ENCODE measurements at places on chromosomes 5 and 9.

- no peak for DNase-seq
These were observed 474.0 kb upstream of the DAB2 start for GRCh38 chr5:39898731-39899130.

GRCh38 chr9:73081979-73082657, 69.5 kb upstream of the ANXA1 start:
- peak; percentile 33 for DNase-seq

DNA sequence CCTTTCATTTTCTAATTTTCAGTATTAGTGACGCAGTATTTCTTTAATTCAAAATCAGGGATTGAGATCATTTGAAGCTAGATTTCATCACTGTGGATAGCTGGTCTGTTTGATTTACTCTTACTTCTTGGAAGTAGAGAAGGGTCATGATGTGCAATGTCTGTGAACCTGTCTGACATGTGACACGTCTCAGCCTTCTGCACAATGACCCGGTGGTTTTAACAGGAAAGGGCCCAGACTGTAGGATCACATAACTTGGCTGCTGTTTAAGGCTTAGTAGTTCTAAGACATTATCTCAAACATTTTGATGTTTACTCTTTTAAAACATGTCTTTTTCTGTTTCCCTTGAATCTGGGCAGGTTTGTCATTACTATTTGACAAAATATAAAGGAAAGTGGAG, 823.3 kb upstream of the NUDT12 start:
- no peak for DNase-seq

DNA sequence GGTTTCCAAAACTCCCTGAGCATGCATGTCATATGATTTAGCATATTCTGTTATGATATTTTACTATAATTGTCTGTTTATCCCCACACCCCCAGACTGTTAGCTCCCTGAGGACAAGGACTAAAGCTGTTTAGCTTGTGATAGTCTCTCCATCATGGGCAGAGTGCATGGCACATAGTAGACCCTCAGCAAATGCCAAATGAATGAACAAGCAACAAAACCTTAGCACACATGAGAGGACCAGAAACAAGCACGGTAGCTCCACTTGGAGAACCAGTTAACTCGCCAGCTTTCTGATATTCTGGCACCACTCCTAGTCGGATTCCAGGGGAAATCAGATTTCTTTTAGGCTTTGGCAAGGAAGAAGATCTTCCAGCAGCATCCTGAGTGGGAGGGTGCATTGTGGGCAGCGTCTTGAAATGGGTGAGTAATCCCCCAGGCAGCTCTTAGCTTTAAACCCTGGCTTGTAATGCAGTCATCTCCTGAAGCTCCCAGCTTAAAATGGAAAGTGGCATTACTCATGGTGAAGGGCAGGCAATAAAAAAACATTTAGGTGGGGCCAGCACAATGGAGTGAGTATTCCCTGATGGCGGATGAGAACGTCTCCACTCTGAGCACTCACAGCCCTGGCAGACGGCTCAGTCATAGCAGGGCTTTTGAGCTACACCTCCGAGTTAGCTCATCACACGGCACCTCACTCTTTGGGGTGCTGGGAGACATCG, 41.1 kb downstream of the FGF1 start:
- no peak for DNase-seq

GRCh38 chr9:6049798-6050197, 34.4 kb upstream of the RANBP6 start:
- DNase-seq: peak; percentile 32

GRCh38 chr9:38707885-38708637, 11.9 kb downstream of the FAM240B start:
- no peak for DNase-seq

DNA sequence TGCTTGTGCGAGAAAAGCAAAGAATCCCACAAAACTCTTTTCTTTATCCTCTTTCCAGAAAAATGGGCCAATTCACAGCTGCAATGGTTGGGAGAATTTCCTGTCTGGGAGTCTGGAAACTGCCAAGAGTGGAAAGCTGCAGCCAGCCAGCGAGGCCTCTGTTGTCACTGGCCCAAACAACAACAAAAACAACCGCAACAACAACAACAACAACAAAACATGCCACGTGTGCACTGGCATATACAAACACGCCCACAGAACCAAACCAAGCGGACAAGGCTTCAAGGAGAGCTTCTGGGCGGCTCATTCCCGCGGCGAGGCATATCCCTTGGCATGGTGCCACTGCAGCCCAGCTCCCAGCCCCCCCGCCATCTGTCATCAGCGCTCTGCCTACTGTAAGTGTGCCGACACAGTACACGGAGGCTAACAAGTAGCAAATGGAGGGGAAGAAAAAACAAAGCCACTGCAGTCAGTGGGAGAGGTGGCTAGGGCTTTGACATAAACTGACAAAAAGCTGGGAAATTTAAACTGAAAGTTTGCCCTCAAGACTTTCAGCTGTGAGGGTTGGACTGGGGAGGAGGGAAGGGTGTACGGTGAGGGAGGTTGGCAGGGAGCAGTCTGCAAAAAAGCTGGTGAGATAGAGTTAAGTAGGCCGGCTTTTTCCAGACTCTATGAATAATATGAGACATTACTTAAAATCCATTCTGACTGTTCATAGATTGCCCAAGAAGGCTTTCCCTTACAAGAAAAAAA, 165.0 kb upstream of the ZNF462 start:
- no peak for DNase-seq

GRCh38 chr5:160905285-160905684, 53.3 kb upstream of the ATP10B start:
- DNase-seq: no peak

- no peak for DNase-seq
These were observed 950 bp upstream of the FNBP1 start for GRCh38 chr9:130043654-130044623.

GRCh38 chr9:127783111-127784008, 2.5 kb upstream of the CDK9 start:
- DNase-seq: peak; percentile 78
